Aorta (tissue), 5 donors: ENCODE measurements at places on chromosomes 5 and 9. TPM values are rescaled to one million over a fixed set of nuclear protein-coding genes. Genes with fewer than 3 reads are reported as not detected.

ACTBL2 gene
- total RNA-seq, result not detected

TRIM36 gene
- 4.4 TPM for total RNA-seq

THBS4 gene
- total RNA-seq, result 23.6 TPM

DIAPH1 gene
- total RNA-seq, result 93.4 TPM

PKD2L2 gene
- not detected for total RNA-seq

DNA sequence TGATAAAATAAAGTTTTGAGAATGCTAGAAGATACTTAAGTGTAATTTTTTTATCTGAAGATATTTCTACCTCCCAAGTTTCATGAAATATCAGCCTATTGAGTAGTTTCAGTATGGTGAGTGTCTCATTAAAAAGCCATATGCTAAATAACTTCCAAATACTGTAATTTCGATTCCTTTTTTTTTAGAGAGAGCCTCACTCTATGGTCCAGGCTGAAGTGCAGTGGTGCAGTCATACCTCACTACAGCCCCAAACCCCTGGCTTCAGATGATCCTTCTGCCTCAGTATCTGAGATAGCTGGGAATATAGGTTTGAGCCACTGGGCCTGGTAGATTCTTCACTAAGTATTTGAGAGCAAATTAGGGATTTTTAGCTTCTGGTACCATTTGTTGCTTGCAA lies 24.5 kb downstream of the CDC42SE2 start:
- DNase-seq, result no peak

- DNase-seq, result no peak
These were observed 272.4 kb downstream of the SLF1 start for GRCh38 chr5:94890907-94891306.

GRCh38 chr9:91359083-91359482 lies 2.6 kb downstream of the AUH start:
- no peak for DNase-seq

- DNase-seq, result no peak
These were observed 123.6 kb upstream of the CCDC112 start for GRCh38 chr5:115419846-115420585.

GRCh38 chr9:91923145-91923544 lies 26.9 kb downstream of the ROR2 start:
- DNase-seq, result no peak

DNA sequence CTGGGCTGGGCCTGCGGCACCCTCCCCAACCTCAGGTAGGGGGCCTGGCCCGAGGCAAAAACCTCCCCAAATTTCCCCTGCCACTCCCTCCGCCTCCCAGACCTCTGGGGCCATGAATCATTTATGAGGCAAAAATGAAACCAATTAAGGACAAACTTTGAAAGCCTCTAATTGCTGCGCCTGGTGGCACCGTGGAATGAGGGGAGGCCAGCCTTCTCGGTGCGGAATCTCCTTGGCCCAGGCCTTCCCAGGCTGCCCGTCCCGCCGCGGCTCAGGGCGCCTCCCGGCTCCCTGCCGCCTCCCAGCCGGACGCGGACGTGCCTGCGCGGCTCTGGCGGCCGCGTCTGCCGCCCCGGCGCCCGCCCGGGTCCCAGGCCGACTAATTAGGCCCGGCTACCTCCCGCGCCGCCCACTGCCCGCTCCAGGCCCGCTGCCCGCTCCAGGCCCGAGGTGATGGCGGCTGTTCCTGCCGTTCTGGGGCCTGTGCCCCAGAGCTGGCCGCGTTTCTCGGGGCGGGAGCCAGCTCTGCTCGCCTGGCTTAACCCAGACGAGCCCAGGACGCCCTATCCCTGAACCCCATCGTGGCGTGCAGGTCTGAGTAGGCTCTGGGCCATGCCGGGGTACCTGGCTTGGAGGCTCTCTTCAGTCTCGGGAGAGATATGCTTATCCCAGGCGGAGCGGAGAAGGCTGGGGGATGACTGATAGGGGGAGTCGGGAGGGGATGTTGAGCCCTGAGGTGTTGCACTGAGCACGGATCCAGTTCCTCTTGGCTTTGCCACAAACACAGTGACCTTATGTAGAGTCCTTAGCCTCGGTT lies 20.1 kb downstream of the CXXC5 start:
- DNase-seq, result no peak

- no peak for DNase-seq
These were observed 899 bp upstream of the SHC3 start for GRCh38 chr9:89179540-89179894.

DNA sequence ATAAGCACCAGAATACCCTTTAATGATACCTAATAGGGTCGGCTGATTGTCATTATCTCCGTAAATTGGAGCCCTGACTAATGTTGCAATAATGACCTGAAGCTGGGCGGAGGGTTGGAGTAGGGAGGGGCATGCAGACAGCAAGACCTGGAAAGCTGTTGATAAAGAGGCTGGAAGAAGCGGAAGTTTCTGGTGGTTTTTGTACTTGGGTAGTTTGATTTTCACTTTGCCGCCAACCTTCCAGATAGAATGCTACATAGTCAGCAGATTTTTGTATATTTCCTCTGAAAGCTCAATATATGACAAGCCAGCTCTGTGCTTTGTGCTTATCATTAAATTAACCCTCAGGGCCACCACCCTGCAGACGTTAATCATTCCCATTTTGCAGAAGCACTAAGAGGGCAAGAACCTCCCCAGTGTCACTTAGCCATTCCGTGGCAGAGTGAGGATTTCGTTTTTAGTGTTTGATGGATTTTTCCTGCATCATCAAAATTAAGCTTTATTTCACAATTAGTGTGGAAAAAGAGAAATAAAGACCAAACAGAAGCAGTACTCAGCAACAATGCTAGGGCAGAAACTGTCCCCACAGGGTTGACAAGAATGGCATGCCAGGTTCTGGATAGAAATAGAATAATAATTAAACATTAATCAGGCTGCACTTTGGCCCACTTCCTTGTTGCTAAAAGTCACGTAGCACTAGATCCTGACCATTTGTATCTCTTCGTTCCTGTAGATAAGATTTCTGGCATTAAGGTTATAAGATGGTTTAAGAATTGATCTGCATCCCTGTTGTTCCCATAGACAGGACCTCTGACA lies 34.7 kb downstream of the DIRAS2 start:
- no peak for DNase-seq

DNA sequence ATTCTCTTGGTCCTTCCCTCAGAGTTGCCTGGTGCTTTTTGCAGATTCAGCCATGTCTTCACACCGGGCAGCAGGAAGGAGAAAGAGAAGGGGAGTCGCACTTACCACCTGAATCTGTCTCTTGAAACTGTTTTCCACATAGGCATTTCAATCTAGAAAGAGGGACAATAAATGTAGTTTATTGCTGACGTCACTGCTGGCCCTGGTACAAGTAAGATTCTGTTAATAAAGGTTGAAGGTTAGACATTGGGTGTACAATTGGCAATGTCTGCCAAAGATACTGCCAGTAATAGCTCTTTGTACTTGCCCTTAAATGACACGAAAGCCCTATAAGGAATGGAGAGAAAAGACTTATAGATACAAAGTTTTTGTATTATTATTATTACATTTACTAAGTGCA lies 72.8 kb downstream of the MEGF10 start:
- DNase-seq, result no peak

DNA sequence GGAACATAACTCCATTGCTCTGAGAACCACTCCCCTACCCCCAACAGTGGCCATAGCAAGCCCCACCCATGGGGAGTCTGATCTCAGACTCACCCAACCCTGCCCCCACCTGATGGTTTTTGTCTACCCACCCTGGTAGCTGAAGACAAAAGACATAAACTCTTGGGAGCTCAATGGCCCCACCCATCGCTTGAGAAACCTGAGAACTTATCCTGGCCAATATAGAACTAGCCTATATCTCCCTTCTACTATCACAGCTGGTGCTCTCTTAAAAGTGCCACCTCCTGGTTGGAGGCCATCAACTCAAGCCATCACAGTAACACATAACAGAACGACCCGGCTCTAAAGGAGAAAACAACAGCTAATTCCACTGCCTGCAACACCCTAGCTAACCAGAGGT lies 47.9 kb upstream of the SNAPC3 start:
- DNase-seq, result no peak
